Stomach (tissue), 19 donors: ENCODE measurements at places on chromosomes 2 and 18. TPM values are rescaled to one million over a fixed set of nuclear protein-coding genes. Genes with fewer than 3 reads are reported as not detected.

DSG1 gene
- total RNA-seq = 1.8 TPM

CRACDL gene
- 24.3 TPM for total RNA-seq

PROKR1 gene
- total RNA-seq = not detected

TSPYL6 gene
- not detected for total RNA-seq

UGGT1 gene
- total RNA-seq = 83.6 TPM

NEU4 gene
- total RNA-seq = not detected

- DNase-seq = no peak
- H3K4me1 ChIP-seq = peaks cover 65% of the 10 kb centered on the region
- no peaks in the 10 kb centered on the region for H3K27me3 ChIP-seq
- H3K27ac ChIP-seq = no peak overlapping the region
Observed at GRCh38 chr2:173922068-173922467, 43.1 kb downstream of the SP3 start.

DNA sequence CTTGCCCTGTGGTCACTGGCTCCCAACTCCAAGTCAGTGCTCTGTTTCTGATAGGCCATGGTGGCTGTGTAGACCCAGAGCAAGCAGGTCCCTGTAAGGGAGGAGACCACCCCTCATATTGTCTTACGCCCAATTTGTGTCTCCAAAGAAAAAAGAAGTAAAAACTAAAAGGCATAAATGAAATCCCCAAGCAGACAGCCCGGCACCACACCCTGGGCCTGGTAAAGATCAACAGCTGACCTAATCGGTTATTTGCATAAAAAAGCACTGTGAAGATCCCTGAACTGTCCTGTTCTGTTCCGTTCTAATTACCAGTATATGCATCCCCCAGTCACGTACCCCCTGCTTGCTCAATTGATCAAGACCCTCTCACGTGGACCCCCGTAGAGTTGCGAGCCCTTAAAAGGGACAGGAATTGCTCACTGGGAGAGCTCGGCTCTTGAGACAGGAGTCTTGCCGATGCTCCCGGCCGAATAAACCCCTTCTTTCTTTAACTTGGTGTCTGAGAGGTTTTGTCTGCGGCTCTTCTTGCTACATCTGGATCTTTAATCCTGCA, 364.1 kb upstream of the HS6ST1 start:
- no peaks in the 10 kb centered on the region for H3K27me3 ChIP-seq
- H3K27ac ChIP-seq = no peak overlapping the region
- no peak overlapping the region for H3K4me3 ChIP-seq
- no peaks in the 10 kb centered on the region for H3K36me3 ChIP-seq
- H3K4me1 ChIP-seq = no peaks in the 10 kb centered on the region
- DNase-seq = peak; percentile 10

DNA sequence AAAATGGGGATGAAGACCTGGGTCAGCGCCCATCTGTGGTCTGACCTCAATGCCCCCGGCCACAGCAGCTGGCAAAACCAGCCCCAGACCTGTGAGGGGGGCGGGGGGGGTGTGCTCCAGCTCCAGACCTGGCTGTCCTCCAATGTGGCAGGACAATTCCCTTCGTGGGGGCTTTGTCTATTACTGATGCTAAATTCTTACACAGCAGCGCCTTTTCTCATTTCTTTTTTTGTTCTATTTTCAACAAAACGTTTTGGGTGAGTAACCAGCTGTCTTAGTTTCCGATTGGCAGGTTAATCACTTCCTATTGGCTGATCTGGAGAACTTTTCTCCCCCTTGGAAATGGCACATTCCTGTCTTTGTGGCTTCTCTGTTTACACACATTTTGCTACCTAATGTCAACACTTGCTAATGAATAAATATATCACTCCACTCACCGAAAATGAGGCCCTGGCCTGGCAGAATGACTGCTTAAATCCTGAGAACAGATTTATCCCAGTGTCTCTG, 4.4 kb downstream of the SMAD7 start:
- H3K36me3 ChIP-seq = peaks cover 9% of the 10 kb centered on the region
- peak overlapping the region; percentile 94 for H3K4me3 ChIP-seq
- DNase-seq = peak; percentile 69
- peaks cover 64% of the 10 kb centered on the region for H3K4me1 ChIP-seq
- peak overlapping the region; percentile 100 for H3K27ac ChIP-seq
- H3K27me3 ChIP-seq = no peaks in the 10 kb centered on the region

DNA sequence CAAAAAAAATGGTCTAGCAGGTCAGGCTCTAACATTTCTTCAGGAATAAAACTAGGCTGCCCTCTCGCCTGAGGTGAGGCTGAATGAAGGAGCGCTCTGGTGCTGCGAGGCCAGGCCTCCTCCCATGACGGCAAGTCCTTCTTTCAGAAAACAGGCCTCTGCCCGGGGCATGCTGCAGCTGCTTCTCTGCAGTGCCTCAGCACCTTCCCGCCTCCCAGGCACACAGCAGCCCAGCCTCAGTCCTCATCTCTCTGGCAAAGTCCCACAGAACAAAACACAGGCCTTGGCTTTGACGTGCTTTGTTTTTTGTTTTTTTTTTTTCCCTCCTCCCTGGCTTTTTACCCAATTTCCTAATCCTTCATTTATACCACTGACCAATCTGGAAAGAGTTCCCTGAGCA, 74.8 kb downstream of the BCL11A start:
- DNase-seq = no peak
- H3K4me3 ChIP-seq = no peak overlapping the region

DNA sequence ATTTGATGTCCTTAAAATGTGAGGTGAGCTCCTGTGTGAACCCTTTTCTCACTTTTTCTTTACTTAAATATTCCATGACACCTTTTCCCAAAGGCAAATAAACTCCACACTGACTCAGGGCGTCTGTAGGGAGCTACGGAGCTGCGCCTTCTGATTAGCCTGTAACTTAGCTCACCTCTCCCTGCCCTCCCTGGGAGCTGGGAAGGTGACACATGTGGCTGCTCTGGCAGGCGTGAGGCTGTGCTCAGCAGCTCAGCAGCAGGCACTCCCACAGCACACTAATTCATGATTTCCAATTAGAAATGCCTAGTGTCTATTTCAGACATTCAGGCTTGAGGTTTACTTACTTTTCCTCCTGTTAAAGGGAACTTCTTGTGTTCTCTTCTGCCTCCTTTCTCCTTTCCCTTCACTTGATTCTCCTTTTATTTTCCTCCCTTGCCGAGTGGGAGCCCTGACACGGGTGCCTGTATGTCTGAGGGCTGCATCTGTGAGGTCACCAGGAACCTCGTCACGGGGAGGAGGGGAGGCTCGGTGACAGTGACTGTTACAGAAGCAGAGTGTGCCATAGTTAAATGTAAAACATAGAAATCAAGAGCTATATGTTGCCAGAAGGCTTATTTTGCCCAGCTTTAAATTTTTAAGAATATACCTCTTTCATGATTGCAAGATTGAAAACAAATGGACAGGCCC, 437.1 kb downstream of the DCDC2C start:
- H3K4me1 ChIP-seq = no peaks in the 10 kb centered on the region
- H3K36me3 ChIP-seq = no peaks in the 10 kb centered on the region
- peak; percentile 58 for DNase-seq
- H3K4me3 ChIP-seq = no peak overlapping the region

DNA sequence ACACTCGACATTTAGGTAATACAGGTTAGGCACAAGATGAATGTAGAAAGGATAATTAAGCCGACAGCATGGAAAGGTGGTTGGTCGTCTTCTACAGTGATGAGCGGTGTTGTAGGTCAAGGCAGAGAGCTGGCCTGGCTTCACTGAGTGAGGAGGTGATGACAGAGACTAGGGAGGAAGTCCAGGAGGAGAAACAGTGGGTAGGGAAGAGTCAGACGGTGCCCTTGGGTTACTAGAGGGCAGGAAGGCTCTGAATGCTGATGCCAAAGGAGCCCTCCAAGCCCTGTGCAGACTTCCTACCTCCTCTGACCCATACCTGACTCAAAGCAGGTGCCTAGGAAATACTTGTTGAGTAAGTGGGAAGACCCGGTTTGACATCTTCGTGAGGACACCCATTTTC, 100.8 kb downstream of the ITGB1BP1 start:
- H3K27me3 ChIP-seq = no peaks in the 10 kb centered on the region
- DNase-seq = no peak
- H3K27ac ChIP-seq = no peak overlapping the region
- H3K4me1 ChIP-seq = peaks cover 16% of the 10 kb centered on the region
- no peak overlapping the region for H3K4me3 ChIP-seq
- H3K36me3 ChIP-seq = peaks cover 5% of the 10 kb centered on the region
